Effector memory CD8-positive, alpha-beta T cell (primary cell): ENCODE measurements at places on chromosomes 7 and 10.
A peak's percentile ranks its signal among the peaks of the same experiment; 100 is the strongest.

- no peak overlapping the region for H3K4me3 ChIP-seq
- no peaks in the 10 kb centered on the region for H3K27me3 ChIP-seq
- no peak for DNase-seq
- H3K36me3 ChIP-seq: no peaks in the 10 kb centered on the region
These were observed 222.2 kb downstream of the POU6F2 start for GRCh38 chr7:39199951-39200350.

DNA sequence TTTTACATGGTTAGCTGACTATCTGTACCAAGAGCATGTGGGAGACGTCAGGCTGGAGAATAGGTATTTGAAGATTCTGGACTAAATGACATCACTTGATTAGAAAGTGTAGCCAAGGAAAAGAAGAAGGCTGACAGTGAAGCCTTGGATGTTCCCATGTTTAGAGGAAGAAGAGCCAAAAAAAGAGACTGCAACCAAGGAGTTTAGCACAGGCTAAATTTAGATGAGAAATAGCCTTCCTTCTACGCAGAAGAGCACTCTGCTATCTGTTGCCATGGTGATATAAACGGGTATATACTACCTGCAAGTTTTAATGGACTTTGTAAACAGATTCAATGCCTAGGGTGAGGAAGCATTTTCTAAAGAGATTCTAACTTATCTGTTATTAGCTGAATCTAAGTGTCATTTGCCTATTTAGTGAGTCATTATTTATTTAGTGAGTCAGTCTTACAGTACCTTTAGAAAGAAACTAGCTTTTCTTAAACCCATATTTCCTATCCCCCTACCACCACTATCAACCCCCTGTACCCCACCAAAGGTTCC, 69.8 kb downstream of the CDK6 start:
- H3K4me1 ChIP-seq: peaks cover 30% of the 10 kb centered on the region
- no peaks in the 10 kb centered on the region for H3K27me3 ChIP-seq
- H3K27ac ChIP-seq: peak overlapping the region; percentile 28

DNA sequence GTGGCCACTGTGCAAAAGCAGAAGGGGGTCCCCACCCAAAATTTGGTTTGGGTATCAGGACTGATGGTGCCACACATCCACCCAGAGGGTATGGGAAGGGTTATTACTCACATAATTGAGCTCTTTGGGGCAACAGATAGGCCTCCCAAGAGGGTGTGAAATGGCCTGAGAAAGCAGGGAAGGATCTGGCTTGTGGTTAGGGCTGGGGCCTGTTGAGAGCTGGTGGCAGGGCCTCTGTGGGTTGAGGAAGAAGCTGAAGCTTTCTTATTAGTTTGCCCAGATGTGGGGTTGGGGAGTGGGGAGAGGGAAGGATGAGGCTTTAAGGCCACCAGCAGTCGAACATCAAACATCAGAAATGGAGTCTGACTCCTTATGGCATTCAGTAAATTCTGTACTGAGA, 18.3 kb upstream of the MKI67 start:
- H3K4me3 ChIP-seq: no peak overlapping the region
- no peak overlapping the region for H3K27ac ChIP-seq
- H3K4me1 ChIP-seq: peaks cover 9% of the 10 kb centered on the region
- no peak for DNase-seq
- H3K36me3 ChIP-seq: no peaks in the 10 kb centered on the region

DNA sequence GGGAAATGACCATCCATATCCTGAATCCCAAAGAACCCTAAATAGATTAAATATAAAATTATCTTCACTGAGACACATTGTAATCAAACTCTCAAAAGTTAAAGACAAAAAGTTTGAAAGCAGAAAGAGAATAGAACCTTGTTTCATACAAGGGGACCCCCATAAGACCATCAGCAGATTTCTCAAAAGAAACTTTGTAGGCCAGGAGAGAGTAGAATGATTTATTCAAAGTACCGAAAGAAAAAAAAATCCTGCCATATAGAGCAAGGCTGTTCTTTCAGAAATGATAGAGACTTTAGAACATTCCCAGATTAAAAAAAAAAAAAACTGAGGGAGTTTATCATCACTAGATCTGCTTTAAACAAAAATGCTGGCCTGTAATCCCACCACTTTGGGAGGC, 34.8 kb upstream of the KLF14 start:
- no peaks in the 10 kb centered on the region for H3K36me3 ChIP-seq
- no peaks in the 10 kb centered on the region for H3K4me1 ChIP-seq
- DNase-seq: no peak
- H3K4me3 ChIP-seq: no peak overlapping the region

GRCh38 chr7:30266686-30267085, 17.7 kb upstream of the ZNRF2 start:
- H3K4me1 ChIP-seq: no peaks in the 10 kb centered on the region
- H3K27me3 ChIP-seq: no peaks in the 10 kb centered on the region
- H3K4me3 ChIP-seq: no peak overlapping the region

DNA sequence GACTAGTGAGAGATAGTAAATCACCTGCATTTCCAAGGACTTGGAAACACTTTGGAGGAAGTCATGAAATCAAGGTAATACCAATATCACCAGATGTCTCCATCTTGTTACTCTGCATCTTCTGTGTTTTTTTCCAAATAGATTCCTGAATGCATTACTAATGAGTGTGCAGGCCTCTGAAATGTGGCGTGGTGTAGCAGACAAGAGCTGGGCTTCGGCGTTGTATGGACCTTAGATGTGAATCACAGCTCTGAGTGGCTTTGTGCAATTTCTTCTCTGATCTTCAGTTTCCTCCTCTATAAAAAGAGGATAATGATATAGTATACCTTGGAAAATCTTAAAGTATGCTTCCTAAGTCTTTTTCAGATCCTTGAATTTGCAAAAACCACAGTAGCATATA, 9.6 kb upstream of the MYPN start:
- no peak for DNase-seq
- peaks cover 2% of the 10 kb centered on the region for H3K4me1 ChIP-seq
- H3K36me3 ChIP-seq: no peaks in the 10 kb centered on the region
- no peaks in the 10 kb centered on the region for H3K27me3 ChIP-seq
- no peak overlapping the region for H3K27ac ChIP-seq
- H3K4me3 ChIP-seq: no peak overlapping the region

DNA sequence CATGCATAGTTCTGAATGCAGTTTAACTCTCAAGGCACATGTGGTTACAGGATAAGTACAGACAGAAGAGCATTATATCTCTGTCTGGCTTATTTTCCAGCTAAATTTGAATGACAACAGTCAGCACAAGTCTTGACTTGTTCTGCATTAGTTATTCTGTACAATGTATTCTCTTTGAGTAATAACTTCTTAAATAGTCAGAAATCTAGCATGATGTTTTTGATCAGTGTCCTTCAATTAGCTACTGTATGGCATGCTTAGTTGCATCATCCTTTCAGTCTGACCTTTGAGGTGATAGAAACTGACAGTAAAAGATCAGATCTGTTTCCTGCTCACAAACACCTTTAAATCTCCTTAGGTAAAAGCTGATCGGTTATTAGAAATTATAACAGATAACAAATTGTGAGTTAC, 118.1 kb downstream of the ARL4A start:
- DNase-seq: no peak
- no peaks in the 10 kb centered on the region for H3K4me1 ChIP-seq
- H3K36me3 ChIP-seq: no peaks in the 10 kb centered on the region
- peaks cover 6% of the 10 kb centered on the region for H3K27me3 ChIP-seq
- no peak overlapping the region for H3K4me3 ChIP-seq

DNA sequence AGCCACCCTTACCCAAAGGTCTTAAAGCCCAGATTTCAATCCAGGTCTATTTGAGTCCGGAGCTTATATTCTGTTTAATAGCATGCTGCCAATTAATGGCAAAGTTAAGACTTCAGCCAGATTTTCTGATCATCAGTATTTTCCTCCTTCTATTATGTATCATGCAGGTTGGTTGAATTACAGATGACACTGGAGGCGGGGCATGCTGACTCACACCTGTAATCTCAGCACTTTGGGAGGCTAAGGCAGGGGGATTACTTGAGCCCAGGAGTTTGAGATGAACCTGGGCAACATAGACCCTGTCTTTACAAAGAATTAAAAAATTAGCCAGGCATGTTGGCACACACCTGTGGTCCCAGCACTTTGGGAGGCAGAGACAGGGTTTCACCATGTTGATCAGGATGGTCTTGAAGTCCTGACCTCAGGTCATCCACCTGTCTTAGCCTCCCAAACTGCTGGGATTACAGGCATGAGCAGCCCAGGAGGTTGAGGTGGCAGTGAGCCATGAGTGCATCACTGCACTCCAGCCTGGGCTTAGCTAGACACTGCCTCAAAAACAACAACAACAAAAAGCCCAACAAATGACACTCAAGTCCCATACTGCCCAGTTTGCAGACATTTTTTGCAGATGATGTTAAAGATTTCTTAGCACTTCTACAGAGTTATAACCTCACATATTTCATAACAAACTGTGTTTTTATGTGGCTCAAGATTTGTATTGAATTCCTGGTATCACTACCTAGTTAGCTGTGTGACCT, 62.5 kb downstream of the MCU start:
- no peaks in the 10 kb centered on the region for H3K27me3 ChIP-seq
- H3K27ac ChIP-seq: no peak overlapping the region
- peaks cover 23% of the 10 kb centered on the region for H3K4me1 ChIP-seq
- peaks cover 3% of the 10 kb centered on the region for H3K36me3 ChIP-seq
- DNase-seq: no peak

DNA sequence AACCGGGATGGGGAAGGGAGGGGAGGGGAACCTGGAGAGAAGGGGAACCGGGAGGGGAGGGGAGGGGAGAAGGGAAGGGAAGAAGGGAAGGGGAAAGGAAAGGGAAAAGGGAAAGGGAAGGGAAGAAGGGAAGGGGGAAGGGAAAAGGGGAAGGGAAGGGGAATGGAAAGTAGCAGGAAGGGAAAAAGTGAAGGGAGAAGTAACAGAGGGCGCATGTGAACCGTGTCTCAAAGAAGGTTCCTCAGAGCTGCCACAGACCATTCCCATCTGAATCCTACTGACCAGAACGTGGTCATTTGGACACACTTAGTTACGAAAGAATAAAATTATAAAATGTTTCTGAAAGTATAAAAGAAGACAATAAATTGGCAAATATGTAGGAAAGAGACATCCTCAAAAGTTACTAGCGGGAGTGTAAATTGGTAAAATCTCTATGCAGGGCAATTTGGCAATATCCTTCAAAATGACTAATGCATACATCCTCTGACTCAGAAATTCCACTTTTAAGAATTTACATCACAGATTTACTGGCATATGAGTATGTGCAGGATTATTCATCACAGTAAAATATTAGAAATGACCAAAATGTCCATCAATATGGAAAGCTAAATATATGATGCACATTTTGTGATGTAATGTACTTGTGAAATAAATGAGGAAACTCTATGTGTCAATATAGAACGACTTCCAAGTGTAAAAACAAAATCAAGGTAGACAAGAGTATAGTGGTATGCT, 12.9 kb downstream of the C10orf67 start:
- H3K27ac ChIP-seq: no peak overlapping the region
- H3K36me3 ChIP-seq: peaks cover 4% of the 10 kb centered on the region
- H3K4me1 ChIP-seq: no peaks in the 10 kb centered on the region
- no peak overlapping the region for H3K4me3 ChIP-seq
- H3K27me3 ChIP-seq: peaks cover 12% of the 10 kb centered on the region

- no peaks in the 10 kb centered on the region for H3K36me3 ChIP-seq
- no peak overlapping the region for H3K4me3 ChIP-seq
- no peak overlapping the region for H3K27ac ChIP-seq
- no peaks in the 10 kb centered on the region for H3K27me3 ChIP-seq
- no peaks in the 10 kb centered on the region for H3K4me1 ChIP-seq
- no peak for DNase-seq
These were observed 228.4 kb upstream of the DGKB start for GRCh38 chr7:15130666-15131541.
